ENCODE measurements at places on chromosomes 4 and X.

DNA sequence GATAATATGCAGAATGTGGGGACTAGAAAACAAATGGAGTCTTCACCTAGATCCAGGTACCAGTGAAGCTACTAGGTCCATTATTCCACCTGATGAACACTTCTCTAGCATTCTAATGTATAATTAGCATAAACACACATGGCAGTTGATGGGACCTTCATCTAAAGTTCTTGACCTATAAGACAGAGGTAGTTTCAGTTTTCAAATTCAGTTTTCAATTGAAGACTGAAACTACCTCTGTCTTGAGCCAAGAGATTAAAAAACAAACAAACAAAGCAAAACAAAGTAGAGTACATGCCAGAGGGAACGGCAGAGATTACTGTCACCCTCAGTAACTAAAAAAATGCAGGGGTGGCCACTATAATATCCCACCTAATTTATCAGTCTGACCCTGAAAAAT lies 199.9 kb upstream of the NEIL3 start:
- DNase-seq: no peak

DNA sequence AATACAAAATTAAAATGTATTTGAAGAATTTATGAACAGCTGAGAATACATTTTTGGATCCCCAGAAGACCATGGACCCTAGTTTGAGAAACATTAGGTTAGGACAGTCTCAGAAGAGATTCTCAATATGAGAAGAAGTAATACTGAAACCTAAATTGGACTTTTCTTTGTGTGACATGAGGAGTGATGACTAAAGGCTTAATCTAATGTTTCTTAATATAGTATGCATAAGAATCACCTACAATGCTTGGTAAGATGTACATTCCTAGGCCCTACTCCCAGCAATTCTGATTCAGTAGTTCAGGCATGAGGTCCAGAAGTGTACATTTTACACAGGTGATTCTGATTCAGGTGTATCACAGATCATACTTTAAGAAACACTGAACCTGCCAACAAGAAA lies 31.6 kb upstream of the HUWE1 start:
- peak; percentile 65 for DNase-seq

- peak; percentile 42 for DNase-seq
Observed at GRCh38 chr4:70927502-70928137, 25.5 kb downstream of the MOB1B start.

- no peak for DNase-seq
Observed at GRCh38 chr4:78409612-78410202, 141.9 kb upstream of the ANXA3 start.

DNA sequence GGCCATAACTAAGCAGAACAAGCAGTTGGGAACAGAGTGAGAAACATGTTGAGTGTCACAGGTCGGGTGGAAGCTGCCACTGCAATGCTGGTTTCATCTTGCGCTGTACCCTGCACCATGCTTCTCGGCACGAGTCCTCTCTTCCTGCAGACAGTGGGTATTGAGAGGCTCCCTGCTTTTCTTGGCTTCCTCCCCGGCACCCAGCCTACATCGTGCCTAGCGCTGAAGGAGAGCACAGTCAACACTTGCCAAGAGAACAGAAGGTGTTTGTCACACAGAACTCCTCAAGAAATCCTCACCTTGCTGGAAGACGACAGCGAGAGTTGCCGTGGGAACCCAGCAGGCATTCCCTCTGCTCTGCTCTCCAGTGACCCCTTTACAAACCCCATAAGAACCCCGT lies 53.6 kb downstream of the EVC2 start:
- no peak for DNase-seq

- peak; percentile 46 for DNase-seq
Observed at GRCh38 chr4:67087897-67088296, 457.4 kb downstream of the CENPC start.

DNA sequence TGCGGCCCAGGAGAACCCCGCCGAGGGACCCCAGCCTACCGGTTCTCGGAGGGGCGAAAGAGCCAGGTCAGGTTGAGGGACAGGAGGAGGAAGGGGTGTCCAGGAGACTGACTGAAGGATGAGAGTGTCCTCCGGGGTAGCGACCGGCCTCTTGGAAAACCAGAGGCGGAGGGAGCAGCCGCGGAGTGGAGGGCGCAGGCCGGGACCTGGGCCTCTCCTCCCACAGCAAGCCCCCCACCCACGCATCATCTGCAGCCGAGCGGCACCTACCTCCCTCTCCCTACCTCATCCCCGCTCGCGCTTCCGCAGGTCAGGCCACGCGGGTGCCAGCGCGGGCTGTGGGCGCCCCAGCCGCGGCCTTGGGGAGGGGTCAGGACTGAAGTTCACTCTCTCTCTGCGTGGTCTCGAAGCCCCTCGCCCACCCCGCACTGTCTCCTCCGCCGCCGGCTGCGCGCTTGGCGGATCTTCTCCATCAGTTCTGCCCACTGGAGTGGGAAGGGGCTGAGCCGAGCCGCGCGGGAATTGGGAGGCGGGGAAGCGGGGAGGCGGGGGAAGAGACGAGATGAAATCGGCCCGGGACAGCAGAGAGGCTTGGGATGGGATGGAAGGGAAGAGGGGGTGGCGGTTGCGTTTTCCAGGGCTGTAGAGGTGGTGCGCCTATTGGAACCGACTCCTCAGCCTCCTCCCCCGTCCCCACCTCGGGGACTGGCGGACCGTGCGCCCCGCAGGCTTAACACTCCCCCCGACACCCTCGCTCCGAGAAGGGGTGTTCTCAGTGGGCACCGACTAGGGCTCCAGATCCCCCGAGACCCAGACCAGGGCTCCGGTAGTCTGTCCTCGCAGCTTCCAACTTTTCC lies 1.8 kb downstream of the NLGN4X start:
- DNase-seq: no peak

DNA sequence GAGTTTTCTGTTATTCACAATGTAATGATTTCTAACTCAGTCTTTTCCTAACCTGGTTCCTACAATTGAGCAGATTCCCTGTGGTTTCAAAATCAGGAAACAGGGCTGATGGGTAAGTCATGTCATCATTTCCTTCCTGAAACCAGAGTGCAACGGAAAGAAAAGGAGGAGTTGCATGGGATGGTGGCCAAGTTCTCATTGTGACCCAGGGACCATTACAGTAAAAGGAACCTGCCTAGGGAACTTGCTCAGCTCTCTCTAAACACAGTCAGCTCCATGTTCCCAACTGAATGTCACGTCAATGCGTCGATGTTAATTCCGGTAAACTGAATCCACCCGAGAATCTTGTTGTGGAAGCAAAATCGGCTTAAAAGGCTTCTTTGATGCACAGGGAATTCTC lies 51.2 kb downstream of the LGI2 start:
- no peak for DNase-seq

GRCh38 chr4:139900964-139901376 lies 235.4 kb downstream of the MGST2 start:
- peak; percentile 37 for DNase-seq

GRCh38 chr4:137421796-137422195 lies 110.5 kb downstream of the PCDH18 start:
- no peak for DNase-seq

- DNase-seq: no peak
Observed at GRCh38 chr4:105122350-105122749, 24.3 kb upstream of the TET2 start.

DNA sequence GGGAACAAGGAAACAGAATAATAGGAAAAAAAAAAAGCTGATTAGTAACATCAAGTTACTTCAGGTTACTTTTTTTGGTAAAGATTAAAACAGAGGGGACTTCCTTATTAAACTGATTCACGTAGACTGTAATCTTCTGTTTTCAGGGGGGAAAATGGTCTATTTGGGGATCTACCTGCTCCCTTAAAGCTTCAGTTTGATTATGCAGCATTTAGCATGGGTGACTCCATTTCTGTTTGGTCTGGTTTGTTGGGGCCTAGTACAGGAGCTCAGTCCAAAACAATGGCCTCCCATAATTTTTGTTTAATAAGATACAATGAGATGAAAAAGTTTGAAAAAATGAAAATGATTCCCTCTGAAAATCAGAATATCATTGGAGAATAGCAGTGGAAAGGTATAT lies 34.6 kb downstream of the TEC start:
- DNase-seq: no peak

- no peak for DNase-seq
Observed at GRCh38 chrX:132807411-132808030, 150.9 kb downstream of the HS6ST2 start.

- no peak for DNase-seq
Observed at GRCh38 chr4:136078976-136079375, 1453.3 kb downstream of the PCDH18 start.

DNA sequence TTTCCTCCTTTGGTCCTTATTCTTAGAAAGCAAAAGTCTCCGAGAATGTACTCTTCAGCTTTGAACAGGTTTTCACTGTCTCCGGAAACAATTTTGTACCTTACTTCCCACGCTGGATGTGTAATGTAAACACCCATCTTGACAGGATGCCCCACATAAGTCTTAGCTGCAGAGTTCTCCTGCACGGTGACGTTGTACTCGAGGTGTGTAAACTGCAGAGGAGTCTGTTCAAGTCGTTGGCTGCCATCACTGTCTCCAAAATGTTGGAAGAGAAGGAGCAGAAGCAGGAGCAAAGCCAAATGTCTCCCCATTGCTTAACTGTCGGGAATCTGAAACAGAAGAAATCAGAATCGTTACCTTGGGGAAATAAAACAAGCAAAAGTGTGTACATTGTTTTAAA lies 14.1 kb downstream of the FAT1 start:
- DNase-seq: no peak

- DNase-seq: no peak
Observed at GRCh38 chr4:153151535-153152455, 52.4 kb upstream of the TRIM2 start.

DNA sequence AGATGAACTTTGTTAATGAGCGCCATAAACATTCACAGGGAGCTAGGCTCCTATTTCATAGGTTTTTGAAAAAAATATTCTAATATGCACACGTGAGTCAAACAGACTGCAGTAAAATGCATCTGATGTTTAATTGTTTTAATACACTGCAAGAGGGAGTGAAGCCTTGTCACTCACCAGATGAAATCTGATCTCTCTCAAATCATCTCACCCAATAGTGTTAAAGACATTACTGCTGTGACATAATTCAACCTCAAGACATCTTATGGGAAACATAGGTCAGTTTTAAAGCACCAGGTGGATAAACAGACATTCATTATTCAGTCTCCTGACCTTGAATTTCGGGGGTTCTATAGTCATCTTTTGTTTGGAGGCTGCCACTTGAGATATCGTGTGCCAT lies 148.3 kb downstream of the MAML3 start:
- DNase-seq: no peak

GRCh38 chrX:66872771-66873170 lies 233.9 kb upstream of the EDA2R start:
- no peak for DNase-seq

- DNase-seq: no peak
Observed at GRCh38 chr4:186554914-186555827, at the start of gene MTNR1A. Gene MTNR1A, minus strand, starts transcription at chr4:186555567. Its CDS starts 202 bp downstream, at chr4:186555365.

- DNase-seq: no peak
Observed at GRCh38 chrX:124254611-124255010, 77.8 kb upstream of the TEX13D start.

DNA sequence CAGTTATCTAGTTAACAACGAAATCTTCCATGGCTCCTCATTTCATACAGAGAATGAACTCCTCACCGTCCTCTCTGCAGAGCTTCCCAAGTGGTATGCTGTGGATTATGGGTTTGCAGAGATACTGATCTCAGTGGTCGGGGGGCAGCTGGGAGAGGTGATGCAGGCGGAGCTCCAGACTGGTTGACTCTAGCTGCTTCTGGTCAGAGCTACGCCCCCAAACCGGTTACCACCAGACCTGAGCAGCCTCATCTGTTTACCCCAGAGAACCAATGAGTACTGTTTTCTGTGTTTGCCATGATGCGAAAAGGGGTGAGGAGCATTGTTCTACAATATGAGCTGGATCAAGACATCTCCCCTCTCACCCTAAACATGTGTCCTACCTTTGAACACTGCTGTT lies 135.7 kb upstream of the PLAC1 start:
- DNase-seq: no peak

GRCh38 chr4:2818351-2818939 lies 25.2 kb upstream of the ADD1 start:
- DNase-seq: no peak

- DNase-seq: no peak
Observed at GRCh38 chr4:73438582-73439215, 2.7 kb downstream of the AFP start.

GRCh38 chrX:133838761-133839676 lies 146.4 kb downstream of the GPC3 start:
- peak; percentile 34 for DNase-seq

- DNase-seq: no peak
Observed at GRCh38 chrX:5390376-5390775, 838.3 kb downstream of the NLGN4X start.

- peak; percentile 25 for DNase-seq
Observed at GRCh38 chr4:150212485-150212884, 134.2 kb downstream of the DCLK2 start.

- no peak for DNase-seq
Observed at GRCh38 chrX:39674490-39675161, 423.1 kb downstream of the BCOR start.

GRCh38 chr4:183303301-183303700 lies 16.8 kb downstream of the CLDN22 start:
- DNase-seq: no peak

DNA sequence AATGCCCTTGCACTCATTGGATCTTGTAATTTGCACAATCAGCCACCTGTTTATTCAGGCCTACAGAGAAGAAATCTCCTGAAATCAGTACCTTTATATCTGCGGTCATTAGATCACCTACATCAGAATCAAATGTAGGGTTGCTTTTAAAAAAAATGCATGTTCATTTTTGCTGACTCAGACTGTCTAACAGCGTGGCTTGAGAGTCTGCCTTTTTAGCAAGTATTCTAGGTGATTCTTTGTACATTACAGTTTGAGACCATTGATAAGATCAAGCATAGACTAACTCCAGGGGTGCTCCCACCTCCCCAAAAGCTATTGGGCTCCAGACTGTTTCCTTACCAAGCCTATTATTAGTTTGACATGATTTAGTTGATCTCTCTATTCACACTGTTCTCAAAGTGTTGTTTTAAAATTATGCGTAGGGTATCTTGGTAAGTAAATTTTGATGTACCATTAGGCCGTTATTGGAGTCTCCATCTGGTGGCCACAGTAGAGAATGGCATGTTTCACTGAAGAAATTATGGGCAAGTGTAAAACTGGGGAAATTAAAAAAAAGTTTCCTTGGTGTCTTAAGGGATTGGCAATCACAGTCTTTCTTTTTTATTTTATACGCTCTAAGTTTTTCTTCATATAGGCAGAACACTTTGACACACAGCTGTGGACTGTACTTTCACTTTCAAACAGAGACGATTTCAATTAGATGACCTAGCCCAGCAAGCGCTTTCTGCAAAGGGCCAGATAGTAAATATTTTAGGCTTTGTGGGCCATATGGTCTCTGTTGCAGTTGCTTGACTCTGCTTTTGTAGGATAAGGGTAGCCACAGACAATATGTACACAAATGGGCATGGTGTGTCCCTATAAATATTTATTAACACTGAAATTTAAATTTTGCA lies 33.7 kb upstream of the MSL3 start:
- peak; percentile 39 for DNase-seq

DNA sequence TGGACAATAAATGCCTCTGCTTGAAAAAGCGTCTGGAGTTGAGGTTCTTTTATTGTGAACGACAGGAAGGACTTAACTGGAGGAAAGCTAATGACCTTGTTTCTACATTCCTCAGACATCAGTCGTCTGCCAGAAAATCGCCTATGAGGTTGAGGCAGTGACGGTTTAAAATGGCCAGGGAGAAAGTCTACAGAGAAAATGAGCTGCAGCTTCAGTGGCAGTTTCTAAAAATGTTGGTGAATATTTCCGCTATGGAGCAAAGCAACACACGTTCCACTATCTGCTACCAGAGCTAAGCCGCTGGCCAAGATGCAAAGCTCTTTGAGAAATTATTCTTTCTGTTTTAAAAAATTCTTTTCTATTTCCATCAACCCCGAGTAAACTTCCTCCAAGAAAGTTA lies 116.9 kb upstream of the GALNT7 start:
- no peak for DNase-seq

All from activated CD4-positive, alpha-beta T cell treated with anti-CD3 and anti-CD28 coated beads, Interleukin-10, Interleukin-2, amounts not matched to agents 100 ng/mL and 50 ng/mL, durations not matched to agents 16 hours and 8 hours (primary cell).